Right ventricle myocardium inferior (tissue), 1 donor: ENCODE measurements at places on chromosomes 11 and 22. TPM values are rescaled to one million over a fixed set of nuclear protein-coding genes. Genes with fewer than 3 reads are reported as not detected.

CREBZF gene
- total RNA-seq: 12.5 TPM

CHRM1 gene
- total RNA-seq: not detected

GRCh38 chr22:17313626-17314025, 55.6 kb upstream of the CECR2 start:
- DNase-seq: no peak

DNA sequence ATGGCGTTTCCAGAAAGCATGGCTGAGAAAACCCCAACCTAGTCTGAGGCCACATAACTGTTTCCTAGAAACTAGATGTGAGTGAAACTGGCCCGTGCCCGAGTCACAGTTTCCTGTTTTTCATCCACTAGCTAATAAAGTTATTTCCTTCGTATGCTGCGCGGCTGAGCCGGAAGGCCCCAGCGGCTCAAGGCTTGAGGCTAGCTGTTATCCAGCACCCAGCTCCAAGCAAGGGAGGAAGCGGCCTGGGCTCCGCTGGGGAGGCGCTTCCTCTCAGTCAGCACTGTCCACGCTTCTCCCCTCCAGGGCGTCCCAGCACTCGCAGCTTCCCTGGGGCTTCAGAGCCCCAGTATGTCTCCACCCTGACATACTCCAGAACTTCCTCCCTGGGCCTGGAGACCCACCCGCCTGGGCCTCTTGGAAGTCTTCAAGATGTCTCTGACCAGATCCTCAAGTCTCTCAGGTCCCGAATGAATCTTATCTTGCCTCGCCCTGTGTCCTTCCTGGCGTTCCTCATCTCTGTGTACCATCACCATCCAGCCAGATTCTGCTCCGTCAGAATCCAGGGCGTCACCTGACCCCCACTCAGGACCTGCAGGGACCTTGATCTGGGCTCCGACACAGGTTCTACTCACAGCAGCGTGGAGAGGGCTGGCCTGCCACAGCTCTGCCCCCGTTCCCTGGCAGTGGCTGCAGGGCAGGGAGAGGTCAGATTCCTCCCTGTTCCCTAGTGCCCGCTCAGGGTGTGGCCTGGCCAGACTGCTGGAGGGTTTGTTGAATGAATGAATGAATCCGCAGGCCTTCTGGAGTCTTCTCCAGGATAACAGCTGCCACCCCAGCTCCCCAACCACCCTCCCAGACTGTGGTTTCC, 81.9 kb downstream of the LRRC32 start:
- peak; percentile 90 for DNase-seq

PDGFD gene
- 9.0 TPM for total RNA-seq

GRCh38 chr11:72236083-72236697, 7.8 kb downstream of the PHOX2A start:
- DNase-seq: no peak

DNA sequence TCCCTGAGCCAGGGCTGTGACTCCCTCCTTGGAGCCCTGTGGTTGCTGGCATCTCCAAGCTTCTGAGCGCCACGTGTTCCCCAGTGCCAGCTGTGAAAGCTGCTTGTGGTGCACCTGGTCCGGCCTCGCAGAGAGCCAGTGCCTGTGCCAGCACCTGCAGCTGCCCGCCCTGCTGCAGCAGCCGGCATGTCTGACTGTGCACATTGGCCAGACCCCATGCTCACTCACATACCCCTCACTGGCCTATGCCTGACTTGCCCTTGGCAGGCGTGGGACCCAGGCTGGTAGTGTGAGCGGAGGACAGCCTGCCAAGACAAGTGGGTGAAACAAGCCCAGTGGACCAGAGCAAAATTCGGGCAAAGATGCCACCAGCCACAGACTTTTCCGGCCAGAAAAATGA, 9.8 kb downstream of the MRPL48 start:
- no peak for DNase-seq

- DNase-seq: no peak
Measured at GRCh38 chr22:50602338-50602700, 1.7 kb downstream of the MAPK8IP2 start.

METTL15 gene
- total RNA-seq: 9.4 TPM

DNA sequence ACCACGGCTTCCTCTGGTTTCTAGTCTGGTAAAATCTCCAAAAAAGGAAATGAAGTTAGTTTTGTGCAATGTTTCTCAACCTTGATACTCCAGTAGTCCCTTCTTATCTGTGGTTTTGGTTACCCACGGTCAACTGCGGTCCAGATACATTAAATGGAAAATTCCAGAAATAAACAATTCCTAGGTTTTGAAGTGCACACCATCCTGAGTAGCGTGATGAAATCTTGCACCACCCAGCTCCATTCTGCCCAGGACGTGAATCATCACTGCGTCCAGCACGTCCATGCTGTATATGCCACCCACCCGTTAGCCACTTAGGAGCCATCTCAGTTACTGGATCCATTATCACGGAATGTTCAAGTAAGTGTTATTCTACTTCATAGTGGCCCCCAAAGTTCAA, 117.0 kb downstream of the FBXO7 start:
- no peak for DNase-seq

FGF19 gene
- not detected for total RNA-seq

PHLDA2 gene
- total RNA-seq: 0.65 TPM

DNA sequence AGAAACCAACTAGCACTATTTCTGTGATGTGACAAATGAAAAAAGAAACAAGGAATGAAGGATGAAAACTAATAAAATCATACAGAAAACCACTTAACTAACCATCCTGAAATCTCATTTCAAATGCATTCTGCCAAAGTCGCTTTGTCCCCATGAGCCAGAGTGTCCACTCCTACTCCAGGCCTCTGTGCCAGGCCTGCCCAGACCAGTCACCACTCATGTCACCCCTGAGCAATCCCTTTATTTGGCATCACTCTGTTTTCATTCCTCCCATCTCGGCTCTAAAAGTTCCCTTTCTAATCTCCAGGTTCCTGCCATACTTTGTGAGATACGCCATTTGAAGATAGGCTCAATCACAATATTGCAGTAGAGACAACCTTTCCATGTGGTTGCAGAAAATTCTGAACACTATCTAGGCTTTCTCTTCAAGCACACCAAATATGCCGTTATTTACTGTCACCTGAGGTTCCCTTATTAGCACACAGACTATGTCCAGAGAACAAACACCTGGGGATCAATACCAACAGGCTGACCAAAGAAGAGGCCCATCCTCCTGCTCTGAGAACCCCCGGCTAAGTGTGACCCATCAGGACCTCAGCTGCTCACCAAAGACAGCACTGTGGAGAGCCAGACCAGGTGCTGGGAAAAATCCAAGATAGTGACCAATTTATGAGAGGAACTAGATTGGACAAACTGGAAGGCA, 202.4 kb downstream of the LARGE1 start:
- DNase-seq: no peak

- DNase-seq: no peak
Measured at GRCh38 chr11:94049351-94049750, 28.2 kb downstream of the HEPHL1 start.

DNA sequence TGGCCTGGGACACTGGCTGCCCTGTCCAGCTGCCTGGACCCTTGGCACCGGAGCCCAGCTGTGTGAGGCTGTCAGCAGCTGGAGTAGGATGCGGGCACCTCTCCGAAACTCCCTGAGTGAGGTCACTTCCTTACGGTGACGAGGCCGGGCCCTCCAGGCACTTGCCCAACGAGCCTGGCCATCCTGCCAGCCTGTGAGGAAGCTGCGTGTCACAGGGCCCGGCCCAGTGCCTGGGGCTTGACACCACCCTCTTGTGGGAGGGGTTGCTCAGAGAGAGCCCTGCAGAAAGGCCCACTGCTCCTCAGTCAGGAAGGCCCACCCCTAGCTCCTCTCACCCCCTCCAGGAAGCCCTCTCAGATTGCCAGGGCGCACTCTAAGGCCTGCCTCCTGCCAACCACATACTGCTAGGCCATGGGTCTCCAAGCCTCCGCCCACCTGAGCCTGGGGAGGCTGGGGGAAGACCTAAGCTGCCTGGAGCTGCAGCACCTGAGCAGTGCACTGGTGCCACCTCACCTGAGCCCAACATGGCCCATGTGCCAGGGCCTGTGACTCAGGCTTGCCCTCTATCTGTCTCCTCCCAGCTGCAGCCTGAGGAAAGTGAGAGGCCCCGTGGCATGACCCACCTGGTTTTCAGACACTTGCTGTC, 4.3 kb upstream of the PHLDA2 start:
- peak; percentile 92 for DNase-seq

GRCh38 chr22:35457729-35458546, 58.0 kb downstream of the MCM5 start:
- no peak for DNase-seq

FAT3 gene
- total RNA-seq: 0.03 TPM

LIF gene
- total RNA-seq: 0.27 TPM

TRIM6 gene
- total RNA-seq: 0.84 TPM
